ENCODE measurements at places on chromosomes 11 and 22. TPM values are rescaled to one million over a fixed set of nuclear protein-coding genes. Genes with fewer than 3 reads are reported as not detected.

Gene MOGAT2
- total RNA-seq = 0.21 TPM

Gene TMEM191C
- 13.4 TPM for total RNA-seq

Gene TMEM9B
- total RNA-seq = 20.9 TPM

Gene PIK3IP1
- 9.8 TPM for total RNA-seq

Gene CLDN5
- total RNA-seq = 1.0 TPM

Gene EXPH5
- 5.6 TPM for total RNA-seq

Gene OR2AG1
- not detected for total RNA-seq

Gene MYO7A
- total RNA-seq = 1.6 TPM

Gene FGF19
- not detected for total RNA-seq

Gene MORC2
- total RNA-seq = 28.8 TPM

Gene HTR3A
- total RNA-seq = 0.24 TPM

Gene UCP3
- 2.0 TPM for total RNA-seq

Gene CENPM
- total RNA-seq = 26.7 TPM

Gene TRAPPC4
- total RNA-seq = 56.1 TPM

Gene PAMR1
- 0.77 TPM for total RNA-seq

DNA sequence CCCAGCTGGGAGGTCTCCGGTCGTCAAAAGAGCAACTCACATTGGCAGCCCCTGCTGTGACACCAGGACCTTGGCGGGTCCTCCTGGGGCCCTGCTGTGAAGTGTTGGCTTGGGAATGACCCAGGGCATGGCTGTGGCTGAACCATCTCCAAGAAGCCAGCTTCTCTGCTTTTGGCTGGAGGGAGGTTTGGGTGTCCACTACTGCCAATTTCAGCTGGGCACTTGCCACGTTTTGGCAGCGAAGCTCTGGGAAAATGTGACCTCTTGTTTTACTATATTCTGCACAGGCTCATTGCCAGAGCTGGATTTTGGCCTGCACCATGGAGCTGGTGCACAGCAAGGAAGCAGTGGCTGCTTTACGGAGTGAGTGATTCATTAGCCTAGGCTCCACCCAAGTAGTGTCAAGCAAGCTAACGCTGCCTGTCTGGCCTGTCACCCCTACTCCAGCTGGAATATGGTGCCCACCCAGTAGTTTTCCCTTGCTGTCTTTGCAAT, 24.3 kb upstream of the SMCO4 start:
- DNase-seq = no peak

- DNase-seq = no peak
Observed at GRCh38 chr11:2380807-2381350, 3.8 kb downstream of the CD81 start.

DNA sequence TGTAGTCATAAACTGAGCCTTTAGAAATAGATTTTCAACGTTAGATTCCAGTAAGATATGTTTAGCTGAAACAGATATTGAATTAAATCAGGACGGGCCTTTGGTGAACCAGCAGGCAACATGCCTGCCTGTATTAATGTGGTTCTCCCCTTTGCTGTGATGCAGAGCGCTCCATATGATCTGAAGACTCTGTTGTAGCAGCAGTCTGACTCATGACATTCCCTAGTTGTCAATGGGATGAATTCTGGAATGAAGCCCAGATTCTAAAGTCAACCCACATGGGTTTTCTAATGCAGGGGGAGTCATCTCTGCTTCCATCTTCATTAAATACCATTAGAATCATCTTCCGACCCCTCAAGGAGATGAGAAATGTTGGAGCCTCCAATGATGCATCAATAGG, 864.5 kb downstream of the NTM start:
- DNase-seq = no peak

DNA sequence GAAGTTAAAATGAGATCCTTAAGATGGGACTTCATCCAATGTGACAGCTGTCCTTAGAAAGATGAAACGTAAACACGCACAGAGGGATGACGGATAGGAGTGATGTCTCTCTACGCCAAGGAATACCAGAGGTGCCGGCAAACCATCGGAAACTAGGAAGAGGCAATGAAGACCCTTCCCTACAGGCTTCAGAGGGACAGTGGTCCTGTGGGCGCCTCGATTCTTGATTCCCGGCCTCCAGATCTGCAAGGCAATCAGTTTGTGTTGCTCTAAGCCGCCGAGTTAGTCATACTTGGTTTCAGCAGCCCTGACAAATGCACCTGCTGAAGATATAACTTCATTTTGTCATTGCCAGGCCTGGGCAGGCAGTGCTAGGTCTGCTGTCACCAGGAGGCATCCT, 1455.1 kb downstream of the TBC1D22A start:
- DNase-seq = no peak

- no peak for DNase-seq
Observed at GRCh38 chr11:680970-681369, 14.1 kb downstream of the DEAF1 start.

DNA sequence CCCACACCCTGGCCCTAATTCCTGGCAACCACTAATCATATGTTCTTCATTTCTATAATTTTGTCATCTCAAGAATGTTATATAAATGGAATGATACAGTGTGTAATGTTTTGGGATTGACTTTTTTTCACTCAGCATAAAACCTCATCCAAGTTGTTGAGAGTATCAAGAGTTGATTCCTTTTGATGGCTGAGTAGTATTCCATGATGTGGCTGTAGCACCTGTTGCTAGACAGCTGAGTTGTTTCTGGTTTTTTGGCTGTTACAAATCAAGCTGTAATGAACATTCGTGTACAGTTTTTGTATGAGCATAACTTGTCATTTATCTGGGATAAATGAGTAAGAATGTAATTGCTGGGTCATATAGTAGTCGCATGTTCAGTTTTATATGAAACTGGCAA, 59.2 kb downstream of the LHFPL7 start:
- no peak for DNase-seq

DNA sequence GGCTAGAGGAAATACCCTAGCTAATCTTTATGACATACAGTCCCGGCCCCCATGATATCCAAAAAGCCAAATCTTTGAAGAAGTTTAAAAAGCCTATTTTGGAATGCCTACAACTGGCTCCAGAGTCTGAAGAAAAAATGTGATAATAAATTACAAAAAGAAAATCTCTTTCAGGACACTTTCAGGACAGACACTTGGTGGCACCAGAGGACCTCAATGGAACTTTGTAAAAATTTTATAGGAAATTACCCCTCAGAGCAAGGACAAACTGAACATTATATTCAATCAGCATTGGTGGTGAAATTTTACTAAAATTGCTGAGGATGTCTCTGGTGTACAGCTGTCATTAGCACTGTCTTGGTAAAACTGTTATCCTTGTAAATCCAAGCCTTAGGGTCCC, 81.0 kb downstream of the CCDC73 start:
- peak; percentile 6 for DNase-seq

DNA sequence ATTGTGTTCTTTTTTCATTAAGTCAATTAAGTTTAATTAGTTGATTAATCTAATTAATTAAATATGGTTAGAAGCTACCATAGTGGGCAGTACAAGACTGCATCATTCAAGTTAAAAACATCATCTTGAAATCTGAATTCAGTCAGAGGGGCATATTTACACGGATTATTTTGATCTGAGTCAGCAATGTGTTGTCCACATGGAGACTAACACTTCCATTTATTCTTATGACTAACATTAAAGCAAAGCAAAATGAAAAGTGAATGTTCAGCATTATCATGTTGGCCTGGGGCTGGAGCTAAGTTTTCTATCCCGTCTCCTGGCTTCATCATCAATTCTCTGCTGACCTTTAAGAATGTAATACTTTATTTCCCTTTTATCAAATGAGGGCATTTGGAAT, 17.3 kb downstream of the FLI1 start:
- no peak for DNase-seq

GRCh38 chr11:110782616-110783015, 70.4 kb upstream of the ARHGAP20 start:
- no peak for DNase-seq

GRCh38 chr22:34761111-34761510, 304.8 kb upstream of the ISX start:
- DNase-seq = no peak

DNA sequence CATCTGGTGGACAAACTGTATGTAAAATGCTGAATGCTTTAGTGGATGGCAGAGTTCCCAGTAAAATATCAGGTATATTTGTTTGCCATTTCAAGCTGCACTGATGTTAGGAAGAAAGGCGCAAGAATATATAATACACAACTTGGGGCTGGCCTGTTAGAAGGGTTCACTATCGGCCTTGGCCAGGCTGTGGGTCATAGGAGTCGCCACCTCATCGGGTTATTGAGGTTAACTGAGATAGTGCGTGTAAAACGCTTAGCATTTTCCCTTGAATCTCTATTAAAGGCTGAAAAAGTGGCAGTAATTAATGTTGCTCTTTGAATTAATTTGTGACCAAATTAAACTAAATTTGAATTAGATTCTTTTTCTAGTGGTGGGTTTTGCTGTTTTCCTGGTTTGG, 5.1 kb downstream of the FAM118A start:
- no peak for DNase-seq

GRCh38 chr22:27489178-27489675, 312.3 kb downstream of the MN1 start:
- DNase-seq = no peak

- no peak for DNase-seq
Observed at GRCh38 chr11:72824811-72825505, 10.7 kb downstream of the ATG16L2 start.

GRCh38 chr11:57315491-57315890, 9.3 kb downstream of the TNKS1BP1 start:
- no peak for DNase-seq

- peak; percentile 85 for DNase-seq
Observed at GRCh38 chr22:39723899-39724351, 153.4 kb downstream of the CACNA1I start.

DNA sequence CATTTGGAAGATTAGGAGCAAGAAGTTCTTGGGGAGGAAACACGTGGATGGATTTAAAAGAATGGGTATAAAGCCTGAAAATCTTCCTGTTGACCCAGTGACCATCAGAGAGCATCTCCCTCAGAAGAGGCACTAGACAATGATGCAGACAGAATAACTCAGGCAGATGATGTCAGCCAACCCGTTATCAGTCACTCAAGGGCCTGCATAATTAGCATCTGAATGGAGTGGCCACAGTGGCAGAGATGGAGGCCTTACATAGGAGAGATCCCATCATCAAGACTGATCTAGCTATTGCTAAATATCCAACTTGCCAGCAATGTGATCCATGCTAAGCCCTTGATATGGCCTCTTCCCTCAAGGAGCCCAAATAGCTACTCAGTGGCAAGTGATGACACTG, 70.7 kb upstream of the CD82 start:
- DNase-seq = no peak

GRCh38 chr22:17586831-17587440, 23.6 kb downstream of the SLC25A18 start:
- no peak for DNase-seq

- DNase-seq = peak; percentile 64
Observed at GRCh38 chr22:21568347-21569075, 997 bp downstream of the UBE2L3 start.

DNA sequence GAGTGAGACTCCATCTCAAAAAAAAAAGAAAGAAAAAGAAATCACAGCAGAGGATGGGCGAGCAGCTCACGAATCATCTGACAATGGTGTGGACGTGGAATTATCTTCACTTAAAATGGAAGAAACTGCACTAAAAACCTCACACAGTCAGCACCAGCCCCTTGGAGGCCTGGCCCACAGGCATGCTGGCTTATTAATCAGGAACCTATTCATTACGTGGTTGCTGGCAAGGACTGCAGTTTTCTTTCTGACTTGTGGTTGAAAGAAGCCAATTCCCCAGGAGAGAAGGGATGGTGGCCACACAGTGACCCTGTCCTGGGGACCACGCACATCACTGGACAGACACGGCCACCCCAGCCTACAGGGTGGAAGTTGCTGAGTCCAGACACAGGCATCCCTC, 401.1 kb downstream of the CTTN start:
- peak; percentile 17 for DNase-seq

GRCh38 chr22:46993633-46994032, 231.2 kb downstream of the TBC1D22A start:
- DNase-seq = no peak

DNA sequence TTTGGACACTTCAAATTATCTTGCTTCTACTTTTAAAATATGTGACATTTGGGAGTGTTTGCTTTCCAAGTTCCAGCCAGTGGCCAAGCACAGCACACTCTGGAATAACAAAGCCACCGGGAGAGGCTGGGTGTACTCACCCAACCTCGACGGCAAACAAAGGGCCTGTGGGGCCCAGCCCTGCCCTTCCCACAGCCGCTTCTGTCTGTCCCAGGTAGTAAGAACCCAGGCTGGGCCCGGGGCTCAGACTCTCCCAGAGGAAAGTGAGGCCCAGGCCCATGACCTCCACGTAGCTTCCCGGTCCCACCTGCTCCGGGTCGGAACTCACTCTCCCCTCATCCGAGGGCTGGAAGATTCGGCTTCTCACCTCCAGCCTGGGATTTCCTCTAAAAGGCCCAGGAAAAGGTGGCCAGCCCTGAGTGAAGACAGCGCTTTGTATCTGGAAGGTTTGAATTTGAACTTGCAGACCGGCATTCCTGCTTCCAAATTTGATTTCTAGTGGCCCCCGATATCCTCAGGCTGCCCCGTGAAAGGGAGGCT, 93.5 kb downstream of the CELSR1 start:
- DNase-seq = no peak

- no peak for DNase-seq
Observed at GRCh38 chr11:61969838-61970662, 2.6 kb upstream of the FTH1 start.

- DNase-seq = no peak
Observed at GRCh38 chr22:44759430-44760310, 7.3 kb downstream of the ARHGAP8 start.

- no peak for DNase-seq
Observed at GRCh38 chr11:129319201-129319600, 56.4 kb upstream of the BARX2 start.

Measured in cardiac muscle cell (in vitro differentiated cells and primary cell).